ENCODE measurements at places on chromosomes 12 and 14.

DNA sequence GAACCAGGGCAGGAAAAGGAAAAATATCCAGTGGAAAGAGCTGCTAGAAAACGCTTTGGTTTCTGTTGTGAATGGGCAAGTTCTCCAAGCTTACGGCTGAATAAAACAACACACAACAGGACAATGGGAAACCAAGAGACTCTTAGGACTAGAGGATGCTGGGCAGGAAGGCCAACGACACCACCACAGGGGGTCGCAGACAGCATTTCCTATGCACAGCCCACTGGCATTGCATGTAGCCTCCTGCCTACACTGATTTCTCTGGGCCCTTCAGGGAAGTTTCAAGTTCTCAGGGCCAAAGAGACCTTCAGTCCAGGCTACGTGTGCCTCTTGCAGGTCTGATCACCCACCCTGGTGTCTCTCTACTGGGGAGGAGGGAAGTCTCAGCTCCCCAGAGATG lies 108.0 kb downstream of the RIMBP2 start:
- DNase-seq: no peak

DNA sequence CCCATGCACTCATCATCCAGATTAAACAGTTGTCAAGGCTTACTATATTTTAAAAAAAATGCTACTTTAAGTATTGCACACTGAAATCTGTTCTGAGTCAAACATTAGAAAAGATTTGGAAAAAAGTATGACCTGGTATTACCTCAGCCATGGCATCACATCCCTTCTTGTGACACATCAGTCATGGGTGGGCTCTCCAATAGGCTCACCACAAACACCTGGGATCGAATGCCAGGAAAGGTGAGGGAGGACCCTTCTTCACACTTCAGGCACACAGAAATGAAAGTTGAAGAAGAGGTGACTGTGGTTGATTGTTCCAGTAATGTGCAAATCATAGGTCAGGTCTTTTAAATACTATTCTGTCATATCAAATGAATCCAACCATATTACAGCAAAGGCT lies 36.6 kb upstream of the GZMB start:
- DNase-seq: no peak

- DNase-seq: no peak
These were observed 90.9 kb upstream of the PKP2 start for GRCh38 chr12:32987512-32987911.

- no peak for DNase-seq
These were observed 16.0 kb downstream of the OLR1 start for GRCh38 chr12:10155966-10156365.

- DNase-seq: no peak
These were observed 256.6 kb downstream of the PRKD1 start for GRCh38 chr14:29671034-29671433.

GRCh38 chr14:97994020-97994531 lies 1196.9 kb downstream of the VRK1 start:
- peak; percentile 69 for DNase-seq

DNA sequence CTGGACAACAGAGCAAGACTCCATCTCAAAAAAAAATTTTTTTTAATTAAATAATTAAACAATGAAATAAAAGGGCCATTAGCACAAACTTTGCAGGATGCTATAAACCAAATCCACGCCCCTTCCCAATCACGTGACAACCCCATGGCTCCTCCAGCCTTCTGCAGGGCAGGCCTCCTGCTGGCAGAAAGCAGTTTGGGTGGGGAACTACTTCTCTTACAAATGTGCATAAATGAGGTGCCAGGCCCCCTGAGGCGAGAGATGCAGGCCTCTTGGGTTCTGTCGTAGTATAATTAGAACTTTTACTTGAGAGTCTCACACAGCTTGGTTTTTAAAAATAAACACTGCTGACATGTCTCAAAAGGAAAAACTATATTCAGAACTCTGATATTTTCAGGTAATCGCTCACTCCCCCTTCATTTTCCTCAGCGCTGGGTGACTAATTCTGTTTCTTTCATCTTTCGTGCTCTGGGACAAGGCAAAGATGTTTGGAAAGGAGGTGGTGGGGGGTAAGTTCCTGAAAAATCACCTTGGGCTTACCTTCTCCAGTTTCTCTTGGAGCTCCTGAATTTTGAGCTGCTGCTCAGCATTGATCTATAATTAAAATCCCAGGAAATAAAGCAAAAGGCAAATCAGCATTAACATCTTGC lies 101.7 kb downstream of the CIT start:
- DNase-seq: no peak

DNA sequence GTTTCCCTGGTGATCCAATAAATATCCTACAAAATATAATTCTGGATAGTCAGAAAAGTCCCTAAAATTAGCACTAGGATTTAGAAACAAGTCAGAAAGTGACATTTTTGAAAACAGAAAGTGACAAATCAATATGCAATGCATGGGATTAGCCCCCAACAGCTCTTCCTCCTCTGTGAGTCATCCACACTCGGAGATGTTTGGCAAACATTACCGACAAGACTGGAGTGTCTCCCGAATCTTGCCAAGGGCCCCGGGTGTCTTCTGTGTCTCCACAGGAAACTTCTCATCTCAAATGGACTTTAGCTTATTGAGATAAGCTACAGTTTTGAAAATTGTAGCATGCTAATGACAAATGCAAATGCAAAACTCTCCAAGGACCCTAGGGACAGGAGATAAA lies 398.9 kb upstream of the CCDC196 start:
- no peak for DNase-seq

- no peak for DNase-seq
These were observed 22.4 kb upstream of the FKBP4 start for GRCh38 chr12:2772370-2772769.

- no peak for DNase-seq
These were observed at the start of gene DBX2 for GRCh38 chr12:45050751-45051571. DBX2 (minus strand) TSS chr12:45051099; CDS start chr12:45050927, 172 bp downstream.

- no peak for DNase-seq
These were observed 1509.2 kb upstream of the SEL1L start for GRCh38 chr14:83042858-83043257.

- DNase-seq: peak; percentile 64
These were observed 267.4 kb upstream of the HMGA2 start for GRCh38 chr12:65556676-65557437.

GRCh38 chr12:131836193-131836592 lies 8.0 kb downstream of the MMP17 start:
- no peak for DNase-seq

DNA sequence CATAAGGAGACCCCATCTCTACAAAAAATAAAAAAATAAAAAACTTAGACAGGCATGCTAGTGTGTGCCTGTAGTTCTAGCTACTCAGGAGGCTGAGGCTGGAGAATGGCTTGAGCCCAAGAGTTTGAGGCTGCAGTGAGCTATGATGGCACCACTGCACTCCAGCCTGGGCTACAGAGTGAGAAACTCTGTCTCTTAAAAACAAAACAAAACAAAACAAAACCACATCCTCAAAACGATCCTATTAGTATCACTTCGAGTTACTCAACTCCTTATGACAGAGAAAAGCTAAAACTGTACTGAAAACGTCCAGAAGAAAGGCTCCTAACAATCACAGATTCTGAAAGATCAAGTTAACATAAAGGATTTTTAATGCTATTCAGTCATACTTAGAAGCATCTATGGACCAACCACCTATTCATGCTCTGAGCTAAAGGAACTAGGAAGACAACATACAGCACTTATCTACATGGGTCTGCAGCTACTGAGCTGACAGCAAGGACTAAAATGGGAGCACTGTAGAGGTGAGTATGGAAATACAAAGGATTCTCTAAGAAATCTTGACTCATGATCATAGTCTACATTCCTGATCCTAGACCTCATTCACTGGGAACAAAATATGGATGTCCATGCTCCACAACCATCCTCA lies 75.3 kb upstream of the DUSP6 start:
- DNase-seq: no peak

GRCh38 chr12:111316671-111317070 lies 52.2 kb downstream of the PHETA1 start:
- DNase-seq: no peak

- no peak for DNase-seq
These were observed 29.6 kb downstream of the WBP11 start for GRCh38 chr12:14773685-14774073.

DNA sequence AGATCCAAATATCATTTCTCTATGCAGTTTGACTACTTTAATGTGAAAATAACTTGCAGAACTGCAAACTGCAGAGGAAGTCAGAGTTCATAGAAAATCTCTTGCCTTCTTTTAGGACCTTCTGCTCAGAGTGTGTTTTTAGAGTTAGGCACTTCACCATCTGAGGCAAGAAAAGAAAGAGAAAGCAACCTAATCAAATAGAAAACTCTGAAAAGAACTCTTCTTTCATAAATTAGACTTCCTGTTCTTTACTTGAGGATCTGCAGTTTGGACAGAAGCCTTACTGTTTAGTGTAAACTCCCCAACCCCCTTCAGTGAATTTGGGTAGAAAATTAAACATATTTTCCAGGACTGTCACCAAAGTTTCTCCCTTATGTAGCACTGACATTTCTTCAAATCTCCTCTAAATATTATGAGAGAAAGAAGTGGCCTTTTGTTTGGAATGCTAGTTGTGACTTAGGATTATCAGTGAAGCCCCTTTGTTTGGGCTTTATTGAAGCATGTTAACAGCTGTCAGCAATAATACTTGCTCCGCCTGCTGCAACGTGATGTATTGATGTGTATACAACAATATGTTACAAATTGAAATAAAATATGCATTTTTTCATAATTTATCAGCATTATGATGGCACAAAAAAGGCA lies 99.5 kb downstream of the PDZRN4 start:
- DNase-seq: no peak

- no peak for DNase-seq
These were observed 13.6 kb upstream of the PPM1A start for GRCh38 chr14:60235440-60235839.

DNA sequence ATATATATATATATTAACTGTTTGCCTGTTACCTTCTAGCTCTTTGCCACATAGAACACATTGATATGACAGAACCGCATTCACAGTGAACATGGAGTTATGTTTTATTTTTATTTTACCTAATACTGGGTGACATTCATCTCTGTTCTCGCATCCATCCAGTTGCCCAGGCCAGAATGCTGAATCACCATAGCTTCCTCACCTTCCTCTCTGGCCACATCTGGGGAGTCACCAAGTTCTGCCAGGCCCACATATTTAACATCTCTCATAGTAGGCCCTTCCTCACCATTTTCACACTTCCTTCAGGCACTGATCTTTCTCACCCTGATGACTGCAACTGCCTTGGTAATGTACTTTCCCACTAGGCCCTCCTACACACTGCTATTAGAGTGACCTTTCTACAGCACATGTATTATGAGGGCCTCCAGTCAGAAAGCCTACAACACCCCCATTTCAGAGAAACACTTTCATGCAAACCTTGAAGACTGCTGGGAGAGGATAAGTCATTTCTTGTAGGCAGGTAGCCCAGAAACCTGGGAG lies 106.8 kb downstream of the LGR5 start:
- DNase-seq: no peak

DNA sequence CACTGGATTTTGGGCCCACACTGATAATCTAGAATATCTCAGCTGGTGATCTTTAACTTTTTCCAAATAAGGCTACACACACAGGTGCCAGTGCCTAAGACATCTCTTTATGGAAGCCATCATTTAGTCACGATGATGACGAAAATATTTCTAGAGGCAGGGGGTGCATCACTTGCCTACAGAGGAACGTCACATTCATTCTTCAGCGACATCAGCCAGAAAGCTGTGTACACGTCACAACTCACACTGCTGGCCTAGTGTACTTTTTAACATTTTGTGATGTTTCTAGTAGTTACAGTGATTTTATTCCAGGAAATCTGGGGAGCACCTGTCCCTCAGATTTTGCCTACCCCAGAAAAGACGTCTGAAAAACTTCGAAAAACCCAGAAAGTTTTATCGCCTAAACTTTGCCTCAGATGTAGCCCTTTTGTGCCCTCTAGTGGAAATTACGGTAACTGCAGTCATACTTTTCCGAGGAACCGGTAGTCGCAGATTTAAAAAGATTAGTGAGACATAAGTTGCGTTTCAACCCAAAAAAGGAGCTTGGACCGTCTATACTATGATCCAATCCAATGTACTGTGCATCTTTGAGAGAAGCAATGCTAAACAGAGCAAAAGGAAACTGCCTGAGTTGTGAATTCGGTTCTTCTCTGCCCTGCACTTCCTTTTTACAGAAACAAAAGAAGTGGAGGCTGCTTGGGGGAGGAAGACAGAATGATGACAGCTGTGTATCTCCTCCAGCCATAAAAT lies 64.3 kb upstream of the STON2 start:
- DNase-seq: peak; percentile 72

GRCh38 chr12:70002097-70002911 lies 177.3 kb downstream of the MYRFL start:
- DNase-seq: no peak

DNA sequence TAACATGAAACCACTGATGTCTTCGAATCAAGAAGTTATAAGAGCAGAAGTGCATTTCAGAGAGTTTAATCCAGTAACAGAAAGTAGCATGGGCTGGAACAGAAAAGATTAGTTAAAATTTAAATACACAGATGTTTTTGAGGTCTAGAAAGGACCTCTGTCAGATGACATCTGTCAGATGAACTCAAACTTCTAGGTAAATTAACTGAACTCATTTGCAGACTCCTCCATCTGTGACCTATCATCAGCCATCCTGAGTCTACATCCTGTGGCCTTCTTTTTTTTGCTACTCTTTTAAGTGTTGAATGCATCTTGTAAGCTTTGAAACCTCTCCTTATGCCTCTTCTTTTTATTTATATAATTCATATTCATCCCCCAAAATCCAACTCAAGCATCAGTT lies 53.3 kb downstream of the C2CD5 start:
- DNase-seq: no peak

DNA sequence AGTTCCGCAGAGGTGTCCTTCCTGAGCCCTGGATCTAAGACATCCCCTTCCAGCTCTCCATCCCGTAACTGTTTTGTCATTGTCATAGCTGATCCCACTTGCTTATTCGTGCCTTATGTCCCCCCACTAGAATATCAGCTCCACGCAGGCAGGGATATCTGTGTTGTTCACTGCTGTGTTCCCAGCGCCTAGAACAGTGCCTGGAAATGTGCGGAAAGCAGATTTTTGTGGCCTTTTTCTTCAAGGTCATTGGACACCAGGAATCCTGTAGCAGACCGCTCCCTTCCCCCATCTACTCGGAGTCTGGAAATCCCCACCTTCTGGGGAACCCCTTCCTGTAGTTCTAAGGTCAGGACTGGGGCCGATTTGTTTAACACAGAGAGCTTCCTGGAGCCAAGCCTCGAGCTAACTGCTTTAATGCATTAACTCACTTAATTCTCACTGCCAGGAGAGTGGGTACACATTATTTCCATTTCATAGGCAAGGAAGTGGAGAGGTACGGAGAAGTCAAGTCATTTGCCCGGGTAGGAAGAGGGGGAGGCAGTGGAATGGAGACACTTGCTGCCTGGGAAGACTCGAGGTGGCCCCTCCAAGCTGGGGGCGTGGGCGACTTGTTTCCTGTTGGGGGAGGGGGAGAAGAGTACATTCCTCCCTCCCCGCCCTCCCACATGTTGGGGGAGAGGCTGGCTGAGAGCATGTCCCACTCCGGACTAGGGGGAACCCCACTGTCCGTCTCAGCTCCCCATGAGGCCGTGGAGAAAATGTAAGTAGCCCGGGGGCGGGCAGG lies 1.2 kb upstream of the SH2B3 start:
- peak; percentile 83 for DNase-seq

GRCh38 chr14:89915114-89915878 lies 39.2 kb downstream of the EFCAB11 start:
- peak; percentile 60 for DNase-seq
